ENCODE measurements at places on chromosomes 7 and 10.
A peak's percentile ranks its signal among the peaks of the same experiment; 100 is the strongest.

- no peak for DNase-seq
Measured at GRCh38 chr7:54860003-54860775, 101.2 kb upstream of the SEC61G start.

- no peak for DNase-seq
Measured at GRCh38 chr10:129742742-129743550, 221.1 kb downstream of the EBF3 start.

GRCh38 chr7:11923376-11923930, 91.5 kb upstream of the THSD7A start:
- DNase-seq = no peak

DNA sequence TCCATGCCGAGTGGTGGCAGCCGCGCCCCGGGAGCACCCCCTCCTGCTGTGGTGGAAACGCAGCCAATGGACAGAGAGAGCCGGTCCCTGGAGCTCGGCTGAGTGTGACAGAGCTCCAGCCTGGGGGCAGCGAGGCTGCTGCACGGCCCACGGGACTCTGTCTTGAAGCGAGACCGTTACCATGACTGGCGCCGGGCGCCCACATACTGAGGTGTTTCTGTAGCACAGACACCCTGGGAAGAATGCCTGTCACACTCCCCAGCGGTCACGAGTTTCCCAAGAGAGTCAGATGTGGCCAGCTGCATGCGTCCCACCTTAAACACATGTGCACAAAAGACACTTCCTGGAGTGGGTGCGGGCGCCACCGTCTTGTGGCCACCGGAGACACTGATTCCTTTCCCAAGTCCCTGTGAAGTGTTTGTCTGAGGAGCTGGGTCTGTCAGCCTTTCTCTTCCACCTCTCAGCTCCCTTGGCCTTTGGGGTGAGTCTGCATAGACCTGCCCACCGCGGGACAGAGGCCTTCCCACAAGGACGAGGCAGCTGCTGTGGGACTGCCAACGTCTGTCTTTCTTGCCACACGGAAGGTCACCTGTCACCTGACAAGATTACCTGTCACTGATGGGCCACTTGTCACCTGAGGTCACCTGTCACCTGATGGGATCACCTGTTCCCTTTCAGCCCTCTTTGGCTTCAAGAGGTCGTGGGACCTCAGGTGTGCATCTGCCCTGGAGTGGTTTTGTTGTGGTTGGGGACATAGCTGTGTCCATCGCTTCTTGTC, 94.6 kb downstream of the DNAJB6 start:
- no peak for DNase-seq

GRCh38 chr10:99917963-99918825, 91.6 kb downstream of the DNMBP start:
- DNase-seq = no peak

- DNase-seq = no peak
Measured at GRCh38 chr10:91198781-91199180, 21.7 kb upstream of the PCGF5 start.

DNA sequence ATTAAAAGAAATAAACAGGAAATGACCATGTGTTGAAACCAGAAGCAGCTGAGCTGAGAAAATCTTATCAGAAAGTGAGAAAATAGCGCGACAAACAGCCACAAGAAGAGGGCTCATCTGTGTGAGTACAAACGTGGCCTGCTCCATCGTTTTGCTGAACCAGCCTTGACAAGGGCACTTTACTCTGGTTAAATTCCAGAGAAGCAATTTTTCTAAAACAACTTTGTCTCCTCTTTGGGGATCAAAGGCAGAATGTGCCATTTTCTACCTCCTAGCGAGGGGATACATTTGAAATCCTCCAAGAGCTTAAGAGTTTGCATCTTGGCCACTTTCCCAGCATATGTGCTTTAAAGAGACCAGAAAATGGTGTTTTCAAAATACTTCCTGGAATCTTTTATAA, 51.3 kb upstream of the VIPR2 start:
- DNase-seq = no peak

GRCh38 chr7:151937286-151937685, 19.0 kb upstream of the GALNTL5 start:
- DNase-seq = no peak

DNA sequence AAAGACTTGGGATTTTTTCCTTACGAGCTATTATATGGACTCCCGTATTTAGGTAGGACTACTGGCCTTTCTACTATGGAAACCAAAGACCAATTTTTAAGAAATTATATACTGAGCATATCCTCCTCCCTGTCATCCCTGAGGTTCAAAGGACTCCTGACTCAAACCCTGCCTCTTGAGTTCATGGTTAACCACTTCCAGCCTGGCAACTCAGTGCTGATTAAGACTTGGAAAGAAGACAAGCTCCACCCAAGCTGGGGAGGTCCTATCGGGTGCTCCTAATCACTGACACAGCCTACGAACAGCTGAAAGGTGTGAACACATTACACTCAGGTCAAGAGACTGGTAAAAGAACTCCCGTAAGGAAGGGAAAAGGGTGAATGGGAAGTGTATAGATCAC, 66.8 kb downstream of the LYZL2 start:
- no peak for DNase-seq

GRCh38 chr7:37947138-37947940, 26.9 kb downstream of the EPDR1 start:
- no peak for DNase-seq

- no peak for DNase-seq
Measured at GRCh38 chr10:116733566-116733965, 8.8 kb downstream of the HSPA12A start.

GRCh38 chr7:46449743-46450142, 528.7 kb upstream of the IGFBP3 start:
- DNase-seq = no peak

GRCh38 chr10:33304423-33305225, 29.8 kb downstream of the NRP1 start:
- DNase-seq = no peak

GRCh38 chr7:134900166-134900982, 85.9 kb upstream of the AGBL3 start:
- DNase-seq = no peak

- DNase-seq = no peak
Measured at GRCh38 chr7:117163101-117163500, 159.8 kb downstream of the WNT2 start.

GRCh38 chr7:50379082-50379481, 71.1 kb downstream of the FIGNL1 start:
- no peak for DNase-seq

- DNase-seq = peak; percentile 62
Measured at GRCh38 chr7:28408960-28409715, 3.2 kb upstream of the CREB5 start.

GRCh38 chr7:5614600-5614999, 166.9 kb downstream of the RNF216 start:
- no peak for DNase-seq

DNA sequence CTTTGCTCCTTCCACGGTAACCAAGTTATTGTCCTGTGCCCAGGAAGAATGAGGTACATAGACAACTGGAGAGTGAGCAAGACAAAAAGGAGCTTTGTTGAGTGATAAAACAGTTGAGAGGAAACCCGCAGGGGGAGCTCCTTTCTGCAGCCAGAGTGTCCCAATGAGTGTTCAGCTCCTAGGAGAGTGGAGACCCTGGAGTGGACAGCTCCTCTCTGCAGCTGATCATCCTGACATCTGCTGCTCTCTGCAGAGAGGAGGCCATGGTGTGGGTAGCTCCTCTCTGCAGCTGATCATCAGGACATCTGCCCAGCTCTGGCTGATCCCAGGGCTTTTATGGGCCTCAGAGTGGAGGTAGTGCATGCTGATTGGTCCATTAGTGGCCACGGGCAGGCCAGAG, 53.4 kb upstream of the PCDH15 start:
- no peak for DNase-seq

DNA sequence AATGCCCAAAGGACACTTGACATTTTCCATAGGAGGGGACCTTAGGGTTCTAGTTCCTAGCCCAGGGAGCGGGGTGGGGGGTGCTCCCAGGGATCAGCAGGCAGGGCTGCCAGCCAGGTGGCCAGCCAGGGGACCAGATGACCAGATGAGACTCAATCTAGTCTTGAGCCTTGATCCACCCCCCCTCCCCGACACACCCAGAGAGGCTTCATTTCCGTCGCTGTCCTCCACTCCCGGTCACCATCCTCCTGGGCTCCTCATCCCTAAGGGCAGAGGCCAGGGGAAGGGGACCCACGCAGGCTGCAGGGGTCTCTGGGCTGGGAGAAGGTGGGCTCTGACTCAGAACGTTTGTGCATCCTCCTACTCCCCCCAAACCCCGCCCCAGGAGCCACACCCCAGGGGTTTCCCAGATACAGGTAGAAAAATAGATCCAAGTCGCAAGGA, 1.0 kb downstream of the STX1A start:
- DNase-seq = no peak

GRCh38 chr7:68823996-68824780, 774.1 kb upstream of the AUTS2 start:
- DNase-seq = no peak

DNA sequence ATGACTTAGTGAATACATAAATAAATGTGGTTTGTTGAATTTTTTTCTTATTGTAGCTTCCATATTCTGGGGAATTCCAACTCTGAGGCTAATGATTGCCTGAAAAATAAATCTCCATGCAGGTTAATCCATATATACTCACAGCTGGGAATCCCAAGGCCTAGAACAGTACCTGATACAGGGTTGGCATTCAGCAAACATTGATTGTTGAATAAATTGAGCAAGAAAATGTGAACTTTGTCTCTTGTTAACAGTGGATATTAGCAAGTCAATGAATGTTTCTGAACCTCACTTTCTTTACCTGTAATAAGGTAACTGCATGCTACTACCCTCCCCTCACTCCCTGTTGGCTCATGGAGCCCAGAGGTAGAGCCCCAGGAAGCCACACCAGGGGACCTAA, 253.6 kb upstream of the AOAH start:
- no peak for DNase-seq

DNA sequence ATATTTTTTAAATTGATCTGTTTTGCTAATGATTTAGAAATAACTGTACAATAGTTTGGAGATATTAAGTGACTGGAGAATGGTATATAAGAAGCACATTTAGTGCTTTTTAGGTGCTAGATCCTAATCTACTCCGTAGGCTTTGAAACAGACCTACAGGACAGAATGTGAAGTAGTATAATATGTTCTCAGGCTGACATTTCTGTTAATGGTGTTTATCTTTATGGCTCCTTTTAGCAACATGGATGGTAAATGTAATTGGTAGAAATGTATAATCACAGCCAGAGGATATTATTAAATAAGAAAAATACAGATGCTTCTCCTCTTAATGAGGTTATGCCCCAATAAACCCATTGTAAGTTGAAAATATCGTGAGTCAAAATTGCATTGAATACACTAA, 30.6 kb upstream of the CCDC7 start:
- no peak for DNase-seq

DNA sequence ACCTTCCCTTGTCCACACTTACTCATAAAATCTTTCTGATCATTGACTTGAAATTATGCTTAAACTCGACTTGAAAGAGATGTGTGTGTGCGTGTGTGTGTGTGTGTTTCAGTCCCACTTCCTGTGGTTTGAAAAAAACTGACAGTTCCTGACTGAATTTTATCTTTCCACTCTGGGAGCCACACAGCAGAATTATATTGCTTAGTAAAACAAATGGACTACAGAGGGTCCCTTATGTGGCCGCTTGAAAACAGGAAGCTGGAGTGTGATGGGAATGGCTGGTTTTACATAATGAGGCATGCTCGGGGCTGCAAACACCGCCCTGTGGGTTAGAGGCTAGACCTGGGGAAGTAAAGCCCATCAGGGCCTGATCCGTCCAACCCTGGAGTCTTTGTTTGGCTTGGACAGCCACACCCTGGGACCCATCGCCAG, 54.8 kb downstream of the LYZL1 start:
- DNase-seq = no peak
